M059J (cell line): ENCODE measurements at places on chromosomes 11 and 22.

GRCh38 chr11:46272816-46273427, 4.5 kb upstream of the CREB3L1 start:
- peak; percentile 81 for DNase-seq

DNA sequence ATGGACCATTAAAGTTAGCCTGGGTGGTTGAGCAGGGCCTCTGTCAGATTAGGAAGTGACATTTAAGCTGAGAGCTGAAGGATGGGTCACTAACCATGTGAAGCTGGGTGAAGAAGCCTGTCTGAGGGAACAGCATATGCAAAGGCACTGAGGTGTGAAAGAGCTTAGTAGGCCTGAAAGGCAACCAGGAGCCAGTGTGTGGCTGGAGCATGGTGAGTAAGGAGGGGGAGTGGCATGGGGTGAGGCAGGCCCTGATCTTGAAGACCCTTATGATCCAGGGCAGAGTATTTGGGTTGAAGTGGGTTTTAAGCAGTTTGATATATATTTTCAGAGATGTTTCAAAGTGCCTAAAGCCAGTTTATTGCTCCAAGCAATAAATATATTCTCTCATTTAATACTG, 48.8 kb downstream of the PARVA start:
- no peak for DNase-seq

DNA sequence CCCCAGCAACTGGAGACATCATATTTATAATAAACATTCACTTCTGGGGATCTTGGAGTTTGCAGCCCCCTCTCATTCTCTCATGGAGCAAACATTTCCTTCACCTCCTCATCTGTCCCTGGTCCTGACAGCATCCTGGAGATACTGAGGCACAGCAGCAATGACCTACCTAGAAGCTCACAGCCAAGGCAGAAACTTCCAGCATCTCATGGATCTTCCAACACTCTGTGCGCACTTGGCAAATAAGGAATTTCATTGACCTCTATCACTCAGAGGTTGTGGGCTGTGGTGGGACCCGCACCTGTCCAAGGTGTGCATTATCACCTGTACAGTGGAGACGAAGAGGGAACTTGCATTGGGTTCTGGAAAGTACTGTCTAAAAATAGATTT, 109.8 kb downstream of the GGTLC2 start:
- no peak for DNase-seq

DNA sequence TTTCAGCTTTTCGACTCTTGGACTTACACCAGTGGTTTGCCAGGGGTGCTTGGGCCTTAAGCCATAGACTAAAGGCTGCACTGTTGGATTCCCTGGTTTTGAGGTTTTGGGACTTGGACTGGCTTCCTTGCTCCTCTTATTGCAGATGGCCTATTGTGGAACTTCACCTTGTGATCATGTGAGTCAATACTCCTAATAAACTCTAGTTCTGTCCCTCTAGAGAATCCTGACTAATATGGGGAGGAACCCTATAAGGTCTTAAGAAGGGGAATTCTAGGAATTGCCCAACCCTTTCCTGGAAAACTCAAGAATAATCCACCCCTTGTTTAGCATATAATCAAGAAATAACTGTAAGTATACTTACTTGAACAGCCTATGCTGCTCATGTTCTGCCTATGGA, 491.8 kb downstream of the TMEM135 start:
- DNase-seq = peak; percentile 30

DNA sequence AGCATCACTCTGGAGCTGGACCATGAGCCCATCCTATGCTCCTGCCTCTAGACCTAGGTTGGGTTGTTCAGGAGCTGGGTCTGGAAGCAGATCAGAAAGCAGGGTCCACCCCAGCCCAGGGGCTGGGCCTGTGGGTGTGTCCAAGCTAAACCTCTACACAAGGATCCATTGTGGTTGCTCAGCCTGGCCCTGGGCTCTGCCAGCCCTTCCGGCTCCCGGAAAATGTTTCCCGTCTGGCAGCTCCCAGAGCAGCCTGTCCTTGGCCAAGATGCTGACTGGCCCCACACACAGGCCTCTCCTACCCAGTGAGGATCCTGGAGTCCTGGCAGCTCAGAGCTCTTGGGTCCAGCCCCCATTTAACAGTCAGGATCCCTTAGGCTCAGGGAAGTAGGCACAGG, 35.3 kb upstream of the FCHSD2 start:
- no peak for DNase-seq

DNA sequence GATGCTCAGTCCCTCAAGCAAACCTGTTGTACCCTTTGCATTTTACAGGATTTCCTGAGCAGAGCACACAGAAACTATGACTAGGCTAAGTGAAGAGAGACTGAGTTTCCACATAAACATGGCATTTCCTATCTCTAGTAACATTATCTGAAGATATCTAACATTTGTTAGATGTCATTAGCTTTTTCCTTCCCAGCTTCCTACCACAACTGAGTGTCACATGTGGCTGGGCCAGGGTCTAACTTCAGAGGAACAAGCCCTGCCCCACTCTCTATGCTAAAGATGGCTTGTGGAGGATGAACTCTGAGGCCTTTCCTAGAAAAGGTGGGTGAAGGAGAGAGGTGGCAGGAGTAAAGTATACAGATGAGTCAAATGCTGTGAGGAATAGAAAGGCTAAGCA, 16.5 kb downstream of the C22orf42 start:
- DNase-seq = no peak

GRCh38 chr22:22691716-22692701, 47.6 kb downstream of the GGTLC2 start:
- DNase-seq = no peak

DNA sequence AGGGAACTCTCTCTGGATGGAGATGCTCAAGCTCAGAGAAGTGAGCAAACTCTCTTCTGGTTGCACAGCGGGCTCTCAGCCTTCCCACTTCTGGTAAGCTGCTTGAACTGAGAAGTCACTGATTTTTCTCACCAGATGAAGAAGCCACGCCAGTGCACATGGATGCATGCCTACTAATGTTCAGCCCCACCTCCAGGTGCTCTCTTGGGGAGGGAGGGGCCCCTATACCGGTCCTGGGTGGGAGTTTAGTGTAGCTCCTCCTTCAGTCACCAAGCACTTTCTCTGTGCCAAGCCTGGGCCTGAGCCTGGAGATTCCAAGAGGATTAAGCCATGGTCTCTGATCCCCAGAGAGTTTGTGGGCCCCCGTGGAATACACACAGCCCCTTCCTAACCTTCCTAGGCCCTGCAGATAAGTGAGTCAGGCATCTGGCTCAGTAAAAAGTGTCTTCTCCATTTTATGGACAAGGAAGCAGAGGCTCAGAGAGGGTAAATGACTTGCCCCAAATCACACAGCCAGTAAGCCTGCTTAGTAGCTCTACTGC, 142.2 kb downstream of the ST3GAL4 start:
- no peak for DNase-seq

- peak; percentile 51 for DNase-seq
These were observed 268.4 kb downstream of the FAM76B start for GRCh38 chr11:95521133-95521542.

DNA sequence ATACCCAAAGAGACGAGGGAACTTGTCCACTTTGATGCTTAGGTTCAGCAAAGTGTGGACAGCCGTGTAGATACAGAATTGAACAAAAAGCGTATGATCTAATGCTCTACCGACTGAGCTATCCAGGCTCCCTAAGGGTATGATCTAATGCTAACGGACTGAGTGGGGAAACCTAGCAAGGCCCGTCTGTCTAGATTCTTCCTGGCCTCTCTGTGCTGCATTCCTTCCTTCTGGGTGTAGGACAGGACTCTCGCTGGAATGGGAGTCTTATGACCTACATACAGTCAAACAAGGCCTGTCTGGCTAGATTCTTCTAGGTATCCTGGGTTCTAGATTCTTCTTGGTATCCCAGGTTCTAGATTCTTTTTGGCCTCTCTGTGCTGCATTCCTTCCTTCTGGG, 8.4 kb upstream of the SLC15A3 start:
- DNase-seq = no peak

DNA sequence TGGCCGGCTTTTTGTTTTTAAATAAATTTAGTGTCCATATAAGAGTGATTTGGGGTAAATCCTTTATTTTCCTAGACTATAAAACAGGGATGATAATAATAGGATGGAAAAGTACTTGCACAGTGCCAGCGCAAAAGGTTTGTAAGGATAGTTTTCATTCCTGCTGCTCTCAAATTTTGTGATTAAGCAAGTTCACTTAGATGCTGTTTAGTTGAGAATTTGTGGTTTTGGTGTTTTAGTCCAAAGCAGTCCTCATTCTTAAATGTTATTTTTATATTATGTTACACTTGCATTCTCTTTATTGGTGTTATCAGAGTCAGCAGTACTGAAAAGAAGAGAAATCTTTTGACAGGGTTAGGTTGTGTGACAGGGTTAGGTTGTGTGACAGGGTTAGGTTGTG, 47.9 kb downstream of the PPP6R3 start:
- DNase-seq = no peak

DNA sequence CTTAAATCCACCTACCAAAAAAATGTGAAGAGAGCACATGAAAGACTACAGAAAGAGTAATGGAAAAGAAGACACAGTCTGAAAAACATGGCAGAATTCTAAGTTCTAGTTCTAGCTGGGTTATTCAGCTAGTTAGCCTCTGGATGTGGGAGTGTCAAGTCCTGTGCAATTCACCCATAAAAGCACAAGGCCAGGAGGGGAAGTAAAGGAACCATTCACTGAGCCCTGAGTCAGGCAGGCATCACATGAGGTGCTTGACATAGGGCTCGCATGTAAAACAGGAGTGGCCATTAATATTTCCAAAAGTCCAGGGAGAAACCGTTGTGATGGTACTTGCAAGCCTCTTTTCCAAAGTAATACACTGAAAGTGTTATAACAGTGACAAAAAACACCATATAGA, 103.7 kb downstream of the GAB2 start:
- peak; percentile 38 for DNase-seq

GRCh38 chr11:104823657-104824056, 74.6 kb downstream of the CASP12 start:
- DNase-seq = peak; percentile 42

- no peak for DNase-seq
These were observed 140.0 kb downstream of the TBC1D22A start for GRCh38 chr22:46902436-46902835.

- no peak for DNase-seq
These were observed 481.8 kb downstream of the BRD1 start for GRCh38 chr22:49345896-49346295.

DNA sequence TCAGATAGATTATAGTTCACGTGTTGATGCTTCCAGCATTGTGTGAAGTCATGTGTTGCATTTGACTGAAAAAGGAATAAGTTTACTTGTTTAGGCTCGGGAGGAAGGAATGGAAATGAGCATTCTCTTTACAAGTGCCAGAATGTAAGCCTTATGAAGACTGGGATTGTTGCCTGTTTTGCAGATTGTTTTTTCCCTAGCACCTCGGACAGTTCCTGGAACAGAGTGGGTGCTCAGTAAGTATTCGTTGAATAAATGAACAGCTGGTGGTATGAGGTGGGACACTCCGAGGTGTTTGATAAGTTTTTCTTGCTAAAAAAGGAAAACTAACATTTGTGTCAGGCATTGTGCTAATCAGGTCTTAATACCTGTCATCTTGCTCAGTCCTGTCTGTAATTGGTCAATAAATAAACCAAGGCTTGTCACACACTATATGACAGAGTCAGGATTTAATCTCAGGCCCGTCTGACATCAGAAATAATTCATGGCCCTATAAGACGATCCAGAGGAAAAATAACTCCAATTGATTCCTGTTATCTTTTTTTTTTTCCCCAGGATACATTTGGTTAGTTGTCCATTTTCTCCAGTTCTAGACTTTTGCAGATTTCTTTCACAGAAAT, 304.7 kb downstream of the NELL1 start:
- no peak for DNase-seq

GRCh38 chr11:117437791-117438130, 110.1 kb downstream of the CEP164 start:
- no peak for DNase-seq

GRCh38 chr22:24061124-24061684, 50.1 kb downstream of the CABIN1 start:
- DNase-seq = no peak

- DNase-seq = no peak
These were observed 35.4 kb upstream of the ANO5 start for GRCh38 chr11:22157531-22157930.

DNA sequence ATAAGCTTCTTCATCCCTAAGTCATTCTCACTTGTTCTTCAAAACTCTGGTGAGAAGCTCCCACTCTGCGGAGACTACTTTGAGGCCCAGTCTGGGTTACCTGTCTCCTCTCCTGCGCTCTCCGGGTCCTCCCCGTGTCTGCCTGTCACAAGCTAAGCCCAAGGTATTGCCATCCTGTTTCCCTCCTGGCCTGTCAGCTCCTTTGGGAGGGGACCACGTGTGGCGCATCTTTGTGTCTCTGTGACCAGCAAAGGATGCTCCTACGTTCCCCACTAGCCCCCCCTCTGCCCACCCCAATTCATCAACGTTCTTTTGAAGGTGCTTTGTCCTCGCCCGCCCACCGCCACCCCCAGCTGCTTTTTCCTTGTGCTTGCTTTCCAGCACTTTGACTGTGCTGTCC, 31.8 kb upstream of the FBLN1 start:
- DNase-seq = no peak

DNA sequence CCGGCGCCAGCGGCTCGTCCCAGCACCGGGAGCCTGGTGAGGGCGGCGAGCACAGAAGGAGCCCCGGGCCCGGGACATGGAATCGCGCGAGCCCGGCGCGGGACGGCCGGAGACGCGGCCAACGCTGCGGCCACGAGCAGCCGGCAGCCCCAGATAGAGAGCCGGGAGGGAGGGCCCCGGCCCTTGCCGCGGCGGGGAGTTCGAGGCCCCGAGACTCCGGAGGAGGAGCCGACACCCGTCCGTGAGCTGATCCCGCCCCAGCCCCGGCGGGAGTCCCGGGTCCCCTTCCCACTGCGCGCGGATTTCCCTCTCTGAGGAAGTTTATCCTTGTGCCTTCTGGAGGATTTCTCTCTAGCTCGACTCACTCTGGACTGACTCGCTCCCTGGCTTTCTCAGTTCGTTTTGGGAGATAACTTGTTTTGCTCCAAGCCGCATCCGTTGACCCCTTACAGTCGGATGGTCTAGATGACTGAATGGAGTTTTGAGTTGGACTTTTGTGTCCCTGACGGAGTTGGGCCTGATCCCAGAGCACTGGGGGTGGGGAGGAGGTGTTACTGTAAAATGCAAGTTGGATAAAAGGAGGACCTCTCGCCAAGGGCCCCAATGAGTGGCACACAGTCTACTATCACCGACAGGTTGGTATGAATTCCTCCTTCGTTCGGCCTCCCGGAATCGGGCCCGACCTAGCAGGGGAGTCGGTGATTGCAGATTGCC, 585 bp downstream of the ARHGEF12 start:
- peak; percentile 54 for DNase-seq

GRCh38 chr11:33980897-33981296, 70.6 kb upstream of the CAPRIN1 start:
- DNase-seq = no peak

- no peak for DNase-seq
These were observed 5.5 kb downstream of the TMEM132A start for GRCh38 chr11:60929764-60930163.

DNA sequence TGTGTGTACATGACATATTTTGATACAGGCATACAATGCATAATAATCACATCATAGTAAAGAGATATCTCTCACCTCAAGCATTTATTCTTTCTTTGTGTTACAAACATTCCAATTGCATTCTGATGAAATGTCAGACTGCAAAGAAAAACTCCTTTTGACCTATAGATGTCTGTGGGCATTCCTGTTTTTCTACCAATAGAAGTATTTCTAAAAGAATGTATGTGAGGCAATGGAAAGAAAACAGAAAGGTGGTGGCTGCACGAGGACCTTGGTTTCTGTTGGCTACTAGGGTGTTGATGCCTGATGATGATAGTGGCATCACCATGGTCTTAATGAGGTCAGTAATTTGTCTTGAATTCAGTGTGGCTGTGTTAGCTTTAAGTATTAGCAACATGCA, 137.0 kb upstream of the ANO3 start:
- DNase-seq = no peak

GRCh38 chr11:34480314-34480713, 33.3 kb downstream of the ELF5 start:
- peak; percentile 50 for DNase-seq

- no peak for DNase-seq
These were observed 104.3 kb upstream of the SYT13 start for GRCh38 chr11:45390407-45390806.
